Muscle of back (tissue), 13 donors: ENCODE measurements at places on chromosomes 6 and 20. TPM values are rescaled to one million over a fixed set of nuclear protein-coding genes. Genes with fewer than 3 reads are reported as not detected.

The RGL2 gene
- 55.5 TPM for polyA plus RNA-seq

The ADGB gene
- polyA plus RNA-seq: not detected

The CGAS gene
- polyA plus RNA-seq: 4.5 TPM

The TFAP2B gene
- polyA plus RNA-seq: not detected

The BTNL2 gene
- polyA plus RNA-seq: 0.16 TPM

GRCh38 chr6:127300411-127300810, 33.7 kb downstream of the RNF146 start:
- DNase-seq: peak; percentile 64

GRCh38 chr6:26195924-26196845, 109.0 kb downstream of the HFE start:
- no peak for DNase-seq

- DNase-seq: no peak
Measured at GRCh38 chr6:157220485-157220884, 102.8 kb downstream of the TMEM242 start.

- no peak for DNase-seq
Measured at GRCh38 chr6:90701146-90701781, 114.4 kb upstream of the MAP3K7 start.

DNA sequence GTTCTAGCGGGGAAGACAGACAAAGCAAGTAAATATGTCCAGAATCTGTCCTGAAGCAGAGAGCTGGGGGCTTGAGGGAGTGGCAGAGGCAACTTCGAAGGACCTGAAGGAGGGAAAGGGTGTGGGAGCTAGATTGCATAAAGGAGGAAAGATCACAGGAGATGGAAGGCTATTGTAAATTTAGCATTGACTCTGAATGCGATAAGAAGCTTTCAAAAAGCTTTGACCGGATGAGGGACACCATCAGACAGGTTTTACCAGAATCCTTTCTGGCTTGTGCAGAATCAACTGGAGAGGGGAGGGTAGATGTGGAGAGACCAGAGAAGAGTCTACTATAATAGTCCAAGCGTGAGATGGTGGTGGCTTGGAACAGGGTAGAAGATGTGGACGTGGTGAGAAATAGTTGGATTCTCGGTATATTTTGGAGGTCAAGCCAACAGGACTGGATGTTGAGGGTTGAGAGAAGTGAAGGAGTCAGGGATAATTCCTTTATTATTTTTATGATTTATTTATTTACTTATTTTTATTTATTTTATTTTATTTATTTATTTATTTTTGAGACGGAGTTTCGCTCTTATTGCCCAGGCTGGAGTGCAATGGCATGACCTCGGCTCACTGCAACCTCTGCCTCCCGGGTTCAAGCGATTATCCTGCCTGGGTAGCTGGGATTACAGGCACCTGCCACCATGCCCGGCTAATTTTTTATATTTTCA, 19.9 kb upstream of the RIPOR3 start:
- no peak for DNase-seq

GRCh38 chr6:14790976-14791375, 454.9 kb upstream of the JARID2 start:
- peak; percentile 48 for DNase-seq

DNA sequence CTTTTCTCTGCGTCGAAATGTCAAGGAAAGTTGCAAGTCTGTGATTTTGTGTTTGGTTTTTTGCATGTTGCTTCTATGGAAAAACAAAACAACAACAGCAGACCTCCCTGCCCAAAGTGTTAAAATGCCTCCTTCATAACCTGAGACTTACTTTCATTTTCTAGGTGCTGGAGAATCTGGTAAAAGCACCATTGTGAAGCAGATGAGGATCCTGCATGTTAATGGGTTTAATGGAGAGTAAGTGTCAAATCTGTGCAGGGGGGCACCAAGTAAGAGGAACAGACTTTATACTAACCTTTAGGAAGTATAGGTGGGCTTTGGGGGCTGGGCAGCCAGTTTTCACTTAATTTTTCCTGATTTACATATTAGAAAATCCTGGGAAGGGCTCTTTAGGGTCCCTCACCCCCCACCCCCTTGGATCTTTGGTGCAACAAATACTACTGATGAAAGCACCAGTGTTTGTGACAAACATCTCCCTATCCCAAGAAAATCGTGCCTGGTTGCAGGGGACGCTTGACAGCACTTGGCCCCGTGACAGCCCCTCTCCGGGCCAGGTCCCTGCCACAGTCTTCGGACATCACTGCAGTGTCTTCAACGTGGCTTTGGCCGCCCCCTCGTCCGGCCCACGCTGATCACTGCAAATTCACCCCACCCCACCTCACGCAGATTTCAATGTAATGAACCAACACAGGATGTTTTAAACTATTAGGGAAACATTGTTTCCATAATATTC, 43.1 kb downstream of the GNAS start:
- DNase-seq: no peak

- no peak for DNase-seq
Measured at GRCh38 chr6:56399672-56400263, 152.4 kb upstream of the COL21A1 start.

DNA sequence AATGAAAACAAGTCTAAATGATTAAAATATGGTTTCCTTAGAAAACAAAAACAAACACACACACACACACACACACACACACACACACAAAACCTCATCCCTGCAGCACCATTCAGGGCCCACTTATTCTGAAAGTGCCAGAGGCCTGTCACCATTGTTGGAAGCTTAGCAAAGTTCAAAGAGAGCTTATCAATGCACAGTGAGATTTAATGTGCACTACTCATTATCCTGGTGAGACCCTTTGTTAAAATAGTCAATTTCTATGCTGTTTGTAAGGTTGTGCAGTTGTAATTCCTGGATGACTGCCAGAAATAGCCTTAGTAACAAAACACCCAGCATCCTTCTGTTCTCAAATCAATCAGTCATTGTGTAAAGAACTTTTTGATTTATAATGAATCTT, 482.9 kb downstream of the GRIK2 start:
- DNase-seq: no peak

DNA sequence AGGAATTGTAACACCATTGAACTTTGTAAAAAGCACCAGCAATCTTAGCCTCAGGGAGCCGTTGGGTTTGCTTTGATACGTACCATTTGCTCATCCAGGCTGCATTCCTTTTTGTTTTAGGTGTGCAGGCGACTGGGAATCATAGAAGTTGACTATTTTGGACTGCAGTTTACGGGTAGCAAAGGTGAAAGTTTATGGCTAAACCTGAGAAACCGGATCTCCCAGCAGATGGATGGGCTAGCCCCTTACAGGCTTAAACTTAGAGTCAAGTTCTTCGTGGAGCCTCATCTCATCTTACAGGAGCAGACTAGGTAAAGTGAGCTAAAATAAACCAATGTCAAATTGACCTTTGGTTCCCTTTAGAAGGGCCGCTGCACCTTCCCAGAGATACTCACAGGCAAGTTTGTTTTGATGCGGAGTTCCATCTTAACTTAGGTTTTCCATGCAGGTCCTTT, 1.6 kb downstream of the MYLIP start:
- DNase-seq: peak; percentile 39

- no peak for DNase-seq
Measured at GRCh38 chr6:36897609-36898008, 11.9 kb downstream of the C6orf89 start.

- DNase-seq: peak; percentile 7
Measured at GRCh38 chr6:23826572-23826971, 299.4 kb upstream of the NRSN1 start.

- DNase-seq: no peak
Measured at GRCh38 chr6:26660000-26660361, 435 bp upstream of the ZNF322 start.

- DNase-seq: peak; percentile 73
Measured at GRCh38 chr20:33697129-33697528, 10.9 kb upstream of the E2F1 start.
